Stimulated activated CD8-positive, alpha-beta memory T cell treated with anti-CD3 and anti-CD28 coated beads, Interleukin-4, amount 100 ng/mL, for 4 hours (primary cell): ENCODE measurements at places on chromosomes 13 and 19.

GRCh38 chr13:66994517-66995202 lies 235.5 kb downstream of the PCDH9 start:
- no peak for DNase-seq

DNA sequence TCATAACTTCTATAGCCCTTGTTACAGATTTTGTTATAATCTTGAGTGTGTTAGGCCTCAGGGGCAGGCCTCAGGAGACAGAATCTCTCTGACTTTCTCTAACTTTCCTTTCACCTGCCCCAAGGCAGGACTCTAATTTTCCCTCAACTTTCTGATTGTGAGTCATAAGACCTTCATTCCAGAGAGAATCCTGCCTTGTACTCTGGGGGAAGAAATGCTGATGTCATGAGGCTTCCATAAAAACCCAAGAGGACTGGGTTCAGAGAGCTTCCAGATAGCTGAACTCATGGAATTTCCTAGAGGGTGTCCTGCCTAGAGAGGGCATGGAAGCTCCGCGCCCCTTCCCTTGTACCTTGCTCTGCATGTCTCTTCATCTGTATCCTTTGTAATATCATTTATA lies 5.3 kb upstream of the KBTBD6 start:
- DNase-seq, result no peak

DNA sequence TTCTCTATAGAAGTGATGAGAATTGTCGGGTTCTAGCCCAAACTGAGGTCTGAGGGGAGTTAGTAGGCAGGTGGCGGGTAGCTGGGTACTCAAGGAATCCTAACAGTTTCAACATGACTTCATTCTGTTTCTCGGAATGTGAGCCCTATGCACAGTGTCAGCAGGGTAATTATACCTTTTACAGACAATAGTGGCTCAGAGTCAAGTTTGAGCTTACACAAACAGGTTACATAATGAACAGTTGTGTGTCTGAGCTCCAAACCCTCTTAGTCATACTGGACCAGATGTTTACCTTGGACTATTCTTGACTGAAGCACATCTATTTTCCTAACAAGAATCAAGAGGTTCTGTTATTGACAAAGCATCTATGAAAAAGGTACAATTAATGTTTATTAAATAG lies 1066.7 kb upstream of the PCDH20 start:
- DNase-seq, result no peak

- no peak for DNase-seq
Observed at GRCh38 chr13:58619396-58620113, 988.0 kb downstream of the PCDH17 start.

DNA sequence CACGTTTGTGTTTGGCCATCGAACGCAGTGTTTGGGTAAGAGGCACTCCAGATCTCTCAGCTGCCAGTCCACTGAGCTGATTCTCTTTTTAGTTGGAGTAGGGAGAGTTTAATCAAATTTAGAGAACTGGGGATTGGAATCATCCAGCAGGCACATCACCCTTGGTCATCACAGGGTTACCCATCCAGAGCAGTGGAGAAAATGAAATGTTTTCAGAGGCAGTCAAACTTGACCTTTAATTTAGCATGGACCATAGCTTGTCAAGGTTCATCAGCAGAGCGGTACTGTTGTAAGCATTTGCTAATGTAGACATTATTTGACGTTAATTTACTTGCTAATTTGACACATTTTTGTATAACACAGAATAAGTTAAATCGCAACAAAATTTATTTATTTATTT lies 18.4 kb upstream of the FRY start:
- DNase-seq, result no peak

DNA sequence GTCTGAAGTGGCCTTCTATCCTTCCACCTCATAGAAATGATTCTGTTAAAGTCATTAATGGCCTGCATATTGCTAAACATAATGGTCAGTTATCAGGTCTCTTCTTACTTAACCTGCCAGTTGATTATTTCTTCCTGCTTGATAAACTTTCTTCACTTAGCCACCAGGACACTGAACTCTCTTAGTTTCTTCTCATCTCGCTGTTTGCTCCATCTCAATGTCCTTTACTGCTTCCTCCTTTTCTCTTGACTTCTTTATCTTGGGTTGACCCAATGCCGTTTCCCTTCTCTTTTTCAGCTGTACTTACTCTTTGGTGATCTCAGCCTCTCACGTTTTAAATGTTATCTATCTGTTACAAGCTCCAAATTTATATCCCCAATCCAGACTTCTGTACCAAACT lies 17.1 kb upstream of the CLC start:
- DNase-seq, result no peak

DNA sequence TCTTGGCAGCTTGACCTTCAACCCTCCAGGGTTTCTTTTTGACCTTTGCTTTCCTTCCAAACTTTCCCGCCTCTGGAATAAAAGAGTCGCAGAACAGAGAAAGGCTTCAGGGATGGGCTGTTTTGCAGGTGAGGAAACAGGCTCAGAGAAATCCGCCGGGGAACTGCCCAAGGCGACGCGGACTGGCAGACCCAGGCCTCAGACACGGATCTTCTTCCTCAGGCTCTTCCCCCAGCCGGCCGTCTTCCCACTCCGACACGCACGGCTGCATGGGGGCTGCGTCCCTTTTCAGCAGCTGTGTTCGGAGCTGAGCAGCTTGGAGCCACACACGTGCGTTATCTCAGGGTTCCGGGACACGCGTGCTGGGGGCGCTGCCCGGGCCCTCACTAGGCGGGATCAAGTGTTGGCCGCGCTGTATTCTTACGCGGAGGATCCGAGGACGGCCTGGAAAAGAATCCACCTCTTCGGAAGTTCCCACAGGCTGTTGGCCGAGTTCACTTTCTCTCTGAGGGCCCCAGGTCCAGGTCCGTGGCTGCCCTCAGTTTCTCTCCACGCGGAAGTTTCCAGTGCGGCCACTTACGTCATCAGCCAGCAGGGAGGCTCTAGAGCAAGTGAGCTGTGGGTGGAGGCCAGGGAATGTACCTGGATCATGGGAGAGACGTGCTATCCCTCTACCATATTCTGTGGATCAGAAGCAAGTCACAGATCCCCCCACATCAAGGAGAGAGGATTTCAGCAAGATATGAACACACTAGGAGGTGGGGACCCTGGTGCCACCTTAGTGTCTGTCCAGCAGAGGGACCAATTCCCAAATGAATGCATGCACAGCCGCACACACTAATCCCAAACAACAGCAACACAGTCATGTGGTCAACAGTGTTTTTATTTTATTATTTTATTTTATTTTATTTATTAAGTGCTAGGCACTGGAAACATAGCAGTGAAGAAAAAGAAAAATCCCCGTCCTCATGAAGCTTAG lies 100.4 kb downstream of the ING1 start:
- DNase-seq, result no peak

GRCh38 chr13:36360903-36361302 lies 14.7 kb upstream of the SPART start:
- no peak for DNase-seq

- no peak for DNase-seq
Observed at GRCh38 chr13:24124789-24125476, 35.6 kb upstream of the SPATA13 start.

DNA sequence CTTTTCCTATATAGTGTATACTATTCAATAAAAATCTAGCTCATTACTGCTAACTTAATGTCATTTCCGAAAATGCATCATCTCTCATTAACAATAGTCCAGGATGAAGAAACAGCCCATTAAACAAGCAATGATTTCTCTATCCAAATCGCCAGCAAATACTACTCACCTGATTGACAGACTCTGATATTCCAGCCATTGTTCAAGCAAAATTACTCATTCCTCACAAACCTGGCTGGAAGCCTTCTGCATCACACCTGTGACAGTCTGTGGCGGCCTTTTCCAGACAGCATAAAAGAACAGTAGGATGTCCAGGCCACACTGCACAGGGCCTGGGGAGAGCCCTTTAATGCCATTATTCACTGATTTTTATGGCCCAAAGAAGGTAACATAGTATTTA lies 115.9 kb downstream of the ABCC4 start:
- DNase-seq, result no peak

- no peak for DNase-seq
Observed at GRCh38 chr13:40345654-40346372, 320.6 kb downstream of the FOXO1 start.

GRCh38 chr19:15584541-15585115 lies 30.4 kb upstream of the CYP4F8 start:
- DNase-seq, result peak; percentile 55
